ENCODE measurements at places on chromosomes 7 and 10.

DNA sequence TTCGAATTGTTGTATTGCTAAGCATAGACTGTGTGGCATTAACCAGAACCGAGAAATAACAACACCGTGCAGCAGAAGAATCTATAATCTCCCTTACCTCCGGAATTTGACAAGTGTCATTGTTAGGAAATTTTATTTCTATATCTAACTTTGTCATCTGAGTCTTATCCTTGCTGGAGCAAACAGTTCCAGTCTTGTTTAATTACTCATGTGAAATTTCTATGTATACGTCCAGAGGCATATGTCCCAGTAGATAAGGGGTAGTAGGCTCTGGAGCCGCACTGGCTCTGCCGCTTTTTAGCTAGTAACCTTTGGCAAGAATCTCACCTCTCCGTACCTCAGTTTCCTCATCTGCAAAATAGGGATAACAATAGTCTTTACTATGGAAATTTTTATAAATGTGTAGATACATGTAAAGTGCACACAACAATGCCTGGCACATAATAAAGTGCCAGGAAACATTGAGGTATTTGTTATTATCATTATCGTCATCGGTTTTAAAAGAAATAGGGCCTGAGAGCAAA, 228.6 kb downstream of the VTI1A start:
- DNase-seq = no peak

DNA sequence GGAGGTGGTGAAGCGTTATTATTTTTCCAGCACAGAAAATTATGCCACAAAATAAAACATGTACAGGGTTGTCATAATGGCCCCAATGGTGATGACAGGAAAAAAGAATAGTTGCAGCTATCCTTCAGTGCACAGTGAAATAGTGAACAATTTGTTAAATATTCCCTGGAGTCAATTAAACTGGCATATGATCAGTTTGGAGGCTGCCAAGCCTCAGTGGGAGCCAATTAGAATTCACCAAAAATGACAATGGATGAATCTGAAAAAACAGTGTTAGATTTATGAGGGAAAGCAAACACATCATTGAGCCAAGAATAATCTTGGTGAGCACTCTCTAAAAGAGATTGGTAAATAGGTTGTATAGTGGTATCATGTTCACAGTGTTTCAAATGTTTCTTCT, 146.3 kb downstream of the OTUD1 start:
- no peak for DNase-seq

GRCh38 chr7:148581624-148582023, 8.9 kb upstream of the C7orf33 start:
- no peak for DNase-seq

GRCh38 chr7:45187946-45188411, 30.4 kb downstream of the RAMP3 start:
- DNase-seq = no peak

DNA sequence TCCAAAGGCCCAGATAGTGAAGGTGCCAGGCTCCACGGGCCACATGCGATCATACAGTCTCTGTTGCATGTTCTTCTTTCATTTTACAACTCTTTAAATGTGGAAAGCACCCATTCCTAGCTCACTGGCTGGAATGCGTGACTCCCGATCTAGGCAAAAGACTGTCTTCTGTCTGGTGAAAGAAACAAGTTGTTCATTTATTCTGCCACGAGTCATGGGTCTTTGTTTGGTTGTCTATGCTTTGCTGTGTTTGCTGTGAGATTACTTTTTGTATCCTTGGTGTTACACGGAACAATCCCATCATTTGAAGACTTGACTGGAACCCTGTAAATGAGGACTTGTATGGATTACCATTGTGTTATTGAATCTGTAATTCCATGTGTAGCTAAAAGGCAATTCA, 41.9 kb downstream of the NPVF start:
- DNase-seq = no peak

DNA sequence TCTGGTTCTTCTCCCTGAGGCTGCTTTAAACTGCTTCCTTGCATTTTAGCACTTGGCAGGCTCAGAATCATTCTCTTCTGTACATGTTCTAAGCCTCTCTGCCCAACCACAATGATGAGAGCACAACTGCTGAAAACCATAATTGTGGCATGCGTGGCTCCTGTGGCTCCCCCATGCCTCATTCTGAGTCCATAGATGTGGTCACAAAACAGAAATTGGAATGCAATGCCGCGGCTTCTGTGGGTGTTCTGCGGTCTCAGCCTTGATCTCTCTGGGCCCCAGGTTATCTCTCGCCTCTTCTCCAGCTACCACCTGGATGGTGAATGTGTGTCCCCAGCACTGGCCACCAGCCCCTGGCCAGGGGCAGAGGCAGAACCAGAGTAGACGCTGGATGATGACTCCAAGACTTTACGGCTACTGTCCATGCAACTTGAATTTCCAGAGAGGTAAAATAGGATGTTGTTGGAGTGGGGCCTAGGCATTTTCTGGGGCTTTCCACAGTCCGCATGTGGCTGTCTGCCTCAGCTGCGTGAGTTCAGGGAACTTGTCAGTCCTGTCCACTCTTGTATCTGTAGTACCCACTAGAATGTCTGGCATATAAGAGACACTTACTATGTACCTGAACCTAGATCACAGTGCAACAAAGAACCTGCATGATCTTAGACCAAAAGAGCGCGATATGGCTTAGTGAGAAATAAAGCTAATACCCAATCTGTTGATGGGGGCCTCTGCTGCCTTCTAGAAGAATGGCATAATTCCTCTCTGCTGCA, 52.4 kb upstream of the ADRB1 start:
- DNase-seq = peak; percentile 6

DNA sequence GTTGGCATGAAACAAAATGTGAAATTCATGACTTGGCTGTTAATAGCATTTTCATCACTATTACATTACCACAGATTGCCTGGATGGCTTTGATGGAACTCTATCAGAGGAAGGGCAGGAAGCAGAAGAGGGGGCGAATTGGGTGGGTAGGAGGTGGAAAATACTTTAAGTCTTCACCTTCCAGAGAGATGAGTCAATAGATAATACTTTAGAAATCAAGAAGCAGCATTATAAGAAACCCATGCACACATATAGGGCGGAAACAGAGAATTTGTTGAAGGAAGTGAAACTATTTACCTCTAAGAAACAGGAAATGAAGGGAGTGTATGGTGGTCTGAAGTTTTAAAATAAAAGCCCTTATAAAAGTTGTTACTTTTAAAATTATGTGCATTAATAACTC, 152.1 kb upstream of the TARP start:
- no peak for DNase-seq

DNA sequence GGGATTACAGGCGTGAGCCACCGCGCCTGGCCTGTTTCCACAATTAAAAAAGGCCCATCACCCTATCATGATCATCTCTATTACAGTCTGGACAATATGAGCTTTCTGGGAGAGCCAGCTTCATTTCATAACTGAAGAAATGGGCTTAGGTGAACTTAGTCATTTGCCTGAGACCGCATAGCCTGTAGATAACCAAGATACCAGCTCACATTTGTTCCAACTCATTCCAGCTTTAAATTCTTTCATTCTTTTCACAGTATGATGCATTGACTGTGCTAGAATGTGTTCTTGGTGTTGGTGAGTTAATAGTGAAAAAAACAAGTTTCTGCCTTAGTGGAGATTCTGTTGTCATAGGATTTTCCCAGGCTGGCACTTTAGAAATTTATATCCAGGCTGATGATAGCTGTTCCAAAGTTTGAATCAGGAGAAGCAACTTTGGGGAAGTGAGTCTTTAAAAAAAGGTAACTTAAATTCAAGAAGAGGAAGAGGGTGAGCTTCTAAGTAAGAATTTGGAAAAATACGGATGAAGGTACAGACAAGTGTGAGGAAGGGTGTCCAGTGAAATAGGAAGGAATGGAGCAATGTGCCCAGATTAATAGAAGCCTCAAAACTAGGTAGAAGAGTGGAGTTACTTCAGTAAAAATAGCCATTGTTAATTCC, 2.1 kb upstream of the H2AZ2 start:
- peak; percentile 93 for DNase-seq

DNA sequence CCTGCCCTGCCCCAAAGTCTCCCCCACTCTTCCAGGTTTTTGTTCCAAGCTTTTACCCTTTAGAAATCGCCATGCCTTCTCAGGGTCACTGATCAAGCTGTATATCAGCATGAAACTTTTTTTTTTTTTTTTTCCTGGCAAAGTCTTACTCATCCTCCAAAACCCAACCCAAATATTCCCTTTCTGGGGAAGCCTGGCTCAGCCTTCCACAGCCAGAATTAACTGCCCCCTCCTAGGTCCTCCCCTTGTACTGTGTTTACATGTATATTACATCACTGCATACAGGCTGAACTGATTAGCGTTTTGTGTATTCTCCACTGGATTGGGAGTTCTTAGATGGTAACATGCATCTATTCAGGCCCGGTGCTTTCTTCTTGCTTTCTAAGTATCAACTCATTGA, 4.6 kb upstream of the NOBOX start:
- no peak for DNase-seq

DNA sequence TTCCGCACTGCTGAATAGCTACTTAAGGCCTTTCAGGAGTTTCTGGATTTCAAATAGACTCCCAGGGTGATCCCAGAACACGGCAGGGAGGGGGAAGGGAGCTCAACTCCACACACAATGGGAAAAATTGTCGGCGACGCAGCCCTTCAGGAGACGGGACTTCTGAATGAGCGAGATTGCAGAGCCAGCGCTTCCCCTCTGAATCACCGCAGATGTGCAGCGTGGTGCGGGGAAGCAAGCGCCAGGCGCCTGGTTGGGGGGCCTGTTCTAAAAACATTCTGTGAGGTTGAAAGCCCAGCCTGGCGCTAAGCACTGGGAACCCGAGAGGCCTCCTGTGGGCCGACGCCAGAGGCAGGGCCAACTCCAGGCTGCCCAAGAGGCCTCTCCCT, 163.3 kb downstream of the MAD1L1 start:
- no peak for DNase-seq

DNA sequence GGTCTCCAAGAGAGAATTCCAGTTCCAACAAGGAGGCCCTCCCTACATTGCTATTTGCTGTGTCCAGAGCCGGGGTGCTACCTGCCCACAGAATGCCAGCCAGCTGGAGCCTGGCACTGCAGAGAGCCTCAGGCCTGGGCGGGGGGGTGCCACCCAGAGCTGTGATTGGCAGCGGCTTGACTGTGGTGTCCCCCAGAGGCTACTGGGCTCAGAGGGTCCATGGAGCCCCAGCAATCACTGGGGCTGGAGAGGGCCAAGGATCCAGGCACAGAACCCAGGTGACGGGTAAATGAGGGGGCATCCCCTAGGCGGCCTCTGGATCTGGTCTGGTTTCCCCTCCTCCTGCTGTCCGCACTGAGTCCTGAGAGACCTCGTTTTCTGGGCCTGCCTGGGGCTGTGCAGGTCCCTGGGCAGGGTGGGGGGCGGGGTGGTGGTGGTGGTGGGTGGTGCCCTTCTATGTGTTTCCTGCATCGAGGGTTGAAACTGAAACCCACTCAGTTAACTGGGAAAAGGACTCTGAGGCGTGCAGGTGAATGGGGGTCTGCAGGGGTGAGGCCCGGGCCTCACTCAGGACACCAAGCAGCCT, 12.6 kb downstream of the DPYSL4 start:
- no peak for DNase-seq

DNA sequence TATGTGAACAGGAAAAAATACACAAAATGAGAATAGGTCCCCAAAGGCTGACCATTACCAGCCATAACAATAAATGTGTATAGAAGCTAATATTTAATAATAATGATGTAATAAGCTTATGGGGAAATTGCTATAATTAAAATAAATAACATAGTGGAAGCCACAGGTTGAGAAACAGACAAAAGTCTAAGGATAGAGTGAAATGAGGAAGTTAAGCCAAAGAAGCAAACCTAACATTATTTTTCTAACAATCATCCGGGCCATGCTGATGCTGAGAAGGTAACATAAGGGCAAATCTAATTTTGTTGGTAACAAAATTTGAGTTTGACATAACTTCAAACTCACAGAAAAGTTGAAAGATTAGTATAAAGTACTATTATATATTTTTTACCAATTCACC, 115.9 kb downstream of the MICU1 start:
- no peak for DNase-seq

- DNase-seq = no peak
These were observed 175.8 kb downstream of the TCERG1L start for GRCh38 chr10:131135716-131136115.

GRCh38 chr10:31847515-31847914, 81.1 kb downstream of the ARHGAP12 start:
- no peak for DNase-seq

DNA sequence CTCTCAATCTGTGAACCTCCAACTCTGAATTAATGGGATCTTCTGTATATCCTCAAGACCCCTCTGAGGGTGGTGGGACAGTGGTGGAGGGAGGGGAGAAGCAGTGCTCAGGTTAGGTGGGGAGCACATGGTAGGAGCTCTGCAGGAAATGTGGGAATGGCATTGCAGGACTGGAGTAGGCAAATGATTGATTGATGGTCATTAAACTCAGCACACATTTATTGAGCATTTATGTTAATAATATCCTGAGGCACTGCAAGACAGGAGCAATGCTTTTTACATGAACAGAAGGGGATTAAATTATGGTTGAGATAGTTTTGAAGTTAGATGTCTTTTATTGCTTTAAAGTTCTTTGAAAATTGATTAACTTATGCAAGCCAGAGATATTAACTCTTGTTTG, 14.1 kb downstream of the BMPER start:
- no peak for DNase-seq

GRCh38 chr7:116138202-116138801, 72.0 kb upstream of the TES start:
- peak; percentile 82 for DNase-seq

DNA sequence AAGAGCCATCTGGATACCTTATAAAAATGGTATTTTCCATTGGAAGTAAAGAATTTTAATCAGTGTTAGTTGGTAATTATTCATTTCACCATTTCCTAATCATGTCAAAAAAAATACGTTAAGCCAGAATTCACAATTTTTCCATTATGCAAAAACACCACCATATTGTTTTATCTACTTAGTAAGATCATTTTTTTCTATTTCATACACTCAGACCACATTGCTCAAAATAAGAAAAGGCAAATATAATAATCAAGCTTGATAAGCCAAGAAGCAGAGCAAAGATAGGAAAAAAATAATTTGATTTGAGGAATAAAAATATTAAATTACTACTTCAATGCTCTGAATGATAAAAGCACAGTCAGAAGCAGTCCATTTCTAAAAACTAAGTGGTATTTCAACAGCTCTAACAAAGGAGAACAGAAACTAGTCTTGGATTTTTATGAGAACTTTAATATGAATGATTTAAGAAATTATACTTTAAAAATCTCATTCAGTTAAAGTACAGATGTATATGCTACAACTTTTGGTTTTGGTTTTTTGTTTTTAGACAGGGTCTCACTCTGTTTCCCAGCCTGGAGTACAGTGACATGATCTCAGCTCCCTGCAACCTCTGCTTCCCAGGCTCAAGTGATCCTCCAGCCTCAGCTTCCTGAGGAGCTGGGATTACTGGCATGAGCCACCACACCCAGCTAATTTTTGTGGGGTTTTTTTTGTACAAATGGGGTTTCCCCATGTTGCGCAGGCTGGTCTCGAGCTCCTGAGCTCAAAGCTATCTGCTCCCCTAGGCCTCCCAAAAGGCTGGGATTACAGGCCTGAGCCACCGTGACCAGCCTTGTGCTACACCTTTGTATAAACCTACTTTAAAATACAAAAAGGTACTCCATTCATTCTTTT, 46.6 kb downstream of the LRRN3 start:
- DNase-seq = peak; percentile 68

- DNase-seq = no peak
These were observed 699 bp downstream of the CLIP2 start for GRCh38 chr7:74289659-74290552.

- no peak for DNase-seq
These were observed 207.0 kb upstream of the PPP2R2D start for GRCh38 chr10:131693766-131694165.
